ENCODE measurements at places on chromosomes 2 and 18.

- no peak for DNase-seq
These were observed 207.4 kb downstream of the FHOD3 start for GRCh38 chr18:36504928-36505327.

- no peak for DNase-seq
These were observed 303.8 kb upstream of the UBE2E3 start for GRCh38 chr2:180676520-180677025.

GRCh38 chr2:20423359-20423758 lies 23.5 kb upstream of the RHOB start:
- DNase-seq: no peak

GRCh38 chr18:37276111-37276890 lies 289.3 kb downstream of the CELF4 start:
- DNase-seq: no peak

GRCh38 chr2:24494410-24494809 lies 3.4 kb downstream of the NCOA1 start:
- DNase-seq: no peak

GRCh38 chr2:101860782-101861181 lies 131.0 kb upstream of the IL1R2 start:
- DNase-seq: no peak

DNA sequence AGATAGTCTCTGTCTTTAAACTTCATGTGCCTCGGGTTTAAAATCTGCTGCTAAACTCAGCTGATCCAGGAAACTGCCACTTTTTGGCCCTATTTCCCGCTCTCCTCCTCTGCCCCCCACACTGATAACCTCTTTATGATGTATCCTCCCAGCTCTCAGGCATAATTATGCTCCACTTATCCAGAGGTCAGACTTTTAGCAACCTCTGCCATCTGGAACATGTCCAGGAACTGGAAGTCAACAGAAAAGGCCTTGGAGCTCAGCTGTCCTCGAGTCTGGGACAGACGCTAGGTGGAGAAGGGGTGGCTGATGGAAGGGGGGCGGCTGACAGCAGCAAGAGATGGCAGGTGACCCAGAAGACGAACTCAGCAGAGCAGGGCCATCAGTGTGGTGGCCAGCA lies 41.2 kb downstream of the ASAP2 start:
- DNase-seq: no peak
